ENCODE measurements at places on chromosomes 4 and X.
A peak's percentile ranks its signal among the peaks of the same experiment; 100 is the strongest.

- no peak for DNase-seq
These were observed 414.9 kb upstream of the PITX2 start for GRCh38 chr4:111037591-111038360.

DNA sequence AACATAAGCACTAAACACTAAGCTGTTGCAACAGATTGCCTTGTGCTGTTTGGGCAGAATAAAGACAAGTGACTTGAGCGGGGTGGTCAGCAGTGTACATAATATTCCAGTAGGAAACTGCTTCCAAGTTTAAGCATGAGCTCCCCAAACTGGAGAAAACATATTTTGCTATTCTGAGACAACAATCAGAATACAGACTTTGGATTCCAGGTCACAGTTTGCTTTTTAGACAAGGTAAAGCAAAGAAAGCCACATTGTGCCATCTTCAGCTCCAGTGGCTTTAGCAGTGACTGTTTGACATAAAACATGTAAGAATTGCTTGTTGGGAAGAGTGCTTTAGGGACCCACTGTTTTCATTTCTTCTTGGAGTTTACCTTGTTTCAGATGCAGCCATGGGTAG is 136.0 kb downstream of the FNIP2 start:
- DNase-seq = no peak

DNA sequence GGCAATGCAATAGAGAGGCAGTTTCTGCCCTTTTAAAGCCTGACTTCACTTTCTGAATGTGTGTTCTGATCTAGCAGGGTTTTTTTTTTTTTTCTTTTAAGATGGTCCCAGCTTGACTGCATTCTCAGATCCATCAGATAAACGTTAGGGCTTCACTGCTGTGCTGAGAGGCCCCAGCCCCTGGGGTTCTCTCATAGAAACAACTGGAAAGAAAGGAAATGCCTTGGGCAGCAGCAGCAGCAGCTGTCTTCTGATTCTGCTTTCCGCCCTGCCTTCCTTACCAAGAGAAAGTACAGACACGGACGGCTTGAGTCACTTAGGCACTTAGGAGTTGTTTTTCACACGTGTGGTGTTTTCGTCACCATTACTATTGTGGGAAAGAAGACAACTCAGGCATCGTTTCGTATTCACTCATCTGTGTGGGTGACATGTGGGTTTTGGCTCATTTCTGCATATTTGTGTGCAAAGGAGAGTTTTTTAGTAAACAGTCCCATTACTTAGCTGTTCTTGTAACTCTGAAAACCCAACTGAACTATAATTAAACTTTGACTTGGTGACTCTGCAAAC is 172.0 kb downstream of the PTTG2 start:
- peak; percentile 70 for DNase-seq

DNA sequence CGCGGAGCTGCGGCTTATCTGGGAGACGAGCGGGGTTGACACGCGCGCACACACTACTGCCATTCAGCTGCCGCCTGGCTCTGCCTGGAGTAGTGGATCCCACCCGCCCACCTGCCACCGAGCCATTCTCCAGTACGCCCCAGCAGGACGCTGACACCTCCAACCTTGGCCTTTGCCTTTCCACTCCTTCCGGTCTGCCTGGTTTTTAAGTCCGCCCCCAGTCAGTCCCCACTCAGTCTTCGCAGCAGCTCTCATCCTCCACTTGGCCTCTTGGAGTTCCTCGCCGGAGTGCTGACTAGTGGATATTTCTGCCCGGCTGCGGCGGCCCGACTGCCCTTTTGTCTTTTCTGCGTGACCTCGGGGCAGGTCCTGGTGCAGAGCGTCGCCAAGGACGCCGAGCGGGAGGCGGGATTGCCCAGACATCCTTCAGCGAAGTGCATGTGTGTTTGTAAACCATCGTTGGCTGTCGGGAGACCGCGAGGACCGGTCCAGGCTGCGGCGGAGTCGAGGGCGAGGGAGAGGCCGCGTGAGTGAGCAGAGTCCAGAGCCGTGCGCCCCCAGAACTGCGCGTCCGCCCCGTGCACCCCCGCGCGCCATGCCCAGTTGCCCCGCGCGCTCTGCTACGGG is 1.1 kb downstream of the SLIT2 start:
- DNase-seq = no peak

GRCh38 chr4:137881641-137882040 is 349.3 kb upstream of the PCDH18 start:
- no peak for DNase-seq

GRCh38 chr4:87895964-87896621 is 63.3 kb downstream of the MEPE start:
- no peak for DNase-seq

DNA sequence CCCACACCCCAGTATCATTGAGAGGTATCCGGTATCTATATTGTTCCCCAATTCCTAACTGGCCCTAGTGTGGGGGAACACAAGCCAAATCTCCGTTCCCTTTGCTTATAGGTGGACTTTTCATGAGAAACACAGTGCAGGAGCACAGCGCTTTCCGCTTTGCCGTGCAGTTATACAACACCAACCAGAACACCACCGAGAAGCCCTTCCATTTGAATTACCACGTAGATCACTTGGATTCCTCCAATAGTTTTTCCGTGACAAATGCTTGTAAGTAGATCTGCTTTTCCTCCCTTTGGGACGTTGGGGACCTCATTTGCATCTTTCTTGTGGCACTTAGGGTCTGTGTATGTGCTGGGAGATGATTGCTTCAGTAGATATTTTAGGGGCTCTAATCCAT is 1.6 kb downstream of the GRIA3 start:
- no peak for DNase-seq

DNA sequence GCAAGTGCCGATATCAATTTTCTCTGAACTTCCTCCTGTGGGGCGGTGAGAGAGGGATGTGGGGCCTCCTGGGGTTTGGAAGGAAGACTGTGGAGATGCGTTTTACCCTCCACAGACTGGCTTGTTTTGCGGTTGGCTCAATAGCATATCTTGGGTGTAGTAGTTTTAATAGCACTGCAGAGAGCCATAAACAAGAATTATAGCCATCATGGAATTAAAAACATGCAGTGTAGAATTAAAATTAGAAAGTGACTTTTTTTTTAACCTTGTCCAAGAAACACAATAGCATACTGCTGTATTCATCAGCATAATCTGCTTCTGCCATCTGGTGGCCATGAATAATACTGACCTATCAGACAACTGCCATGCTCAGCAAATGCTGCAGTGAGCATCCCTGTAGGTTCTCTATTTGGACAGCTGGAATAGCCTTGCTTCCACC is 47.3 kb upstream of the SCML1 start:
- peak; percentile 49 for DNase-seq

GRCh38 chr4:106172861-106173260 is 143.1 kb downstream of the TBCK start:
- DNase-seq = no peak

GRCh38 chr4:185576962-185577950 is 41.9 kb upstream of the PDLIM3 start:
- no peak for DNase-seq

DNA sequence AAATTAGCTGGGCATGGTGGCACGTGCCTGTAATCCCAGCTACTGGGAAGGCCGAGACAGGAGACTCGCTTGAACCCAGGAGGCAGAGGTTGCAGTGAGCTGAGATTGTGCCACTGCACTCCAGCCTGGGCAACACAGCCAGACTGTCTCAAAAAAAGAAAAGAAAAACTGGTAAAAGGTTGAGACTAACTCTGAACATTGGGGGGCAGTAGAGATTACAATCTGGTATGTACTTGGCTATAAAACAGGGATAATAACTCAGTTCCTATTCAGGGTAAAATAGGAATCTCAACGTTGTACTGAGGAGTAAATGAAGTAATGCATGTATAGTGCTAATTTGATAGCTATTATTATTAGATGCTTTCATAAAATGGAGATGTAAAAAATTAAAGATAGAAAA is 12.5 kb upstream of the KLF8 start:
- no peak for DNase-seq

DNA sequence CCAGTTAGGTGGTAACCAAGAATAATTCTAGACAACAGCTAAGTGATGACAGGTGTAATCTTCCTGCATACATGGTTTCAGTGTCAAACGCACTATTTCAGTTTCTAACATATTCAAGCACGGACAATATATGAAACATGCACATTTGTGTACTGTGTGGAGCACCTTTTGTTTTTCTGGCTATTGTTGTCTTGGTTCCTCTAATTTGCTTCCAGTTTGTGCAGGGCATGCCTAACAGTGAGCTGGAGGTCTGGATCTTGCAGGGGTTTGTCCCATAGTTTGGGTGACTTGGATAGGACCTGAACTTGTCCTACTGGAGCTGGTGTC is 70.5 kb upstream of the TBC1D9 start:
- no peak for DNase-seq

All from CD4-positive, alpha-beta T cell treated with Interleukin-17A for 4 hours (primary cell).